Right ventricle myocardium inferior (tissue), 1 donor: ENCODE measurements at places on chromosomes 5 and 9. TPM values are rescaled to one million over a fixed set of nuclear protein-coding genes. Genes with fewer than 3 reads are reported as not detected.

Gene GFPT2
- 15.3 TPM for total RNA-seq

Gene SARDH
- total RNA-seq: 0.41 TPM

Gene MARCHF6
- 161 TPM for total RNA-seq

Gene PCDHAC1
- total RNA-seq: 0.11 TPM

Gene CDKN2B
- 3.0 TPM for total RNA-seq

Gene RANBP17
- 2.7 TPM for total RNA-seq

Gene LCN15
- 0.46 TPM for total RNA-seq

Gene DAB2
- total RNA-seq: 41.9 TPM

Gene CATSPER3
- 1.1 TPM for total RNA-seq
